COLO829 (cell line): ENCODE measurements at places on chromosomes 1 and 21.

- DNase-seq, result no peak
These were observed 53.7 kb downstream of the ELK4 start for GRCh38 chr1:205577874-205578658.

DNA sequence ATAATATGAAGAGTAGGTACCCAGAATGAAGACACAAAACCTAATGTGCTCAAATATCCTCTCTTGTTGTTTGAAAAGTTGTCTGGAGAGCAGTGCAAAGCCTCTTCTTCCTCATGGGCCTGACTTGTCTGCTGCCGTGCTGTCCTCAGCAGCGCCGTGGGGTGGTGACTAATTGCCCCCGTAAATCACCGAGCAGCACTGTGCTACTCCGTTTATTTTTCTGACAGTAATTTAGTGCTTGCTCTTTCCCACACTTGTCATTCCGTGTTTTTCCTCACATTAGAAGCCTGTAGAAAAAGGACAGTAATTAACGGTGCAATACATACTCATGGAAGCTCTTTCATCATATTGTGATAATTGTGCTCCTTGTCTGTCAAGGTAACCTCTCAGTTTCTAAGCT lies 114.8 kb upstream of the BARHL2 start:
- DNase-seq, result no peak

DNA sequence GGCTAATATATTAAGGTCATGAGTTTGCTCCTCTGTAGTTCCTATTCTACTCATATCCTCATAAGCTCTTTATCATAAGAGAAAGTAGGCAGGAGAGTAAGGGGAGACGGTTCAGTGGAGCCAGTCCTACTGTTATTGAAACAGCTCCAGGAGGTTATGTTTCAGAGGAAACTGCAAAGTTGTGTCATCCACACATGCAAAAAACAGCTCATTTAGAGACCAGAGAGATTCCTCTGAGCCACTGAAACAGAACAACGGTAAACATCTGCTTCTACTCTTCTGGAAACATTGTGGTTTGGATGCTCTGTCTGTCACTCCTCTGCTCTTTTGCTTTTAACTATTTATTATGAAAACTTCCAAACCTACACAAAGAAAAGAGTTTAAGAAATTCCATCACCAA lies 66.3 kb upstream of the PPP2R5A start:
- no peak for DNase-seq

- no peak for DNase-seq
These were observed 14.9 kb downstream of the KLHDC7A start for GRCh38 chr1:18495635-18496034.

- no peak for DNase-seq
These were observed 45.9 kb downstream of the NIBAN1 start for GRCh38 chr1:184928394-184928793.

DNA sequence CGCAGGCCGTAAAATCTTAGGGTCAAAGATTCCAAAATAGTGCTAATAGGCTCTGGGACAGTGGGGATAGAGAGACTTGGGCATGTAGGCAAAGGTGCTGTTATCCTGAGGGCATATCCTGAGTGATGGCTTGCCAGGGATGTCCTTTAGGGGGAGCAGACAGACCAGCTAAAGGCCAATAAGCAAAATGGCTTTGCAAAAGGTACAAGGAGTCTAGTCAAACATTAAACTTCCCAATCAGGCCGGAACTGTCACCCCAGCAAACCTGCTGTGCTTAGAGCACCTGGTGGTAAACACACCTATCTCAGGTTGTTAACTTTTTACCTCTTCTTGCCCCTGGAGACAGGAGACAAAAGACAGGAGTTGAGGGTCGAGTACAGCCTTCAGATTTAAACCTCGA lies 49.1 kb downstream of the TRABD2B start:
- no peak for DNase-seq

- peak; percentile 40 for DNase-seq
These were observed 74.4 kb downstream of the DUSP10 start for GRCh38 chr1:221667504-221667903.

DNA sequence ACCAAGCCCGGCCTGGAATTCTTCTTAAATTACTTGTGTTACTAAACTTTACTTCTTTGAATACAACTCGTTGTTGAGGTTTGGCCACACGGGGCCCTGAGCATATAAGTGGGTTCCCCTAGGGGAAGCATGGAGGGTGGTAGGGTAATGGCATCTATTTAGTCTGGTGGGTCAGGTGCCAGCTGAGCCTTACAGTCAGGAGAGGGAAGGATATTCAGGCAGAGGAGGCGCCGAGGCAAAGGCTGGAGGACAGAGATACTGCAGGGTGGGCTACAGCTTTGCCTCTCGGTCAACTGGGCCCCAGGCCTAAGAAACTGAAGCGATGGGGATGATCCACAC lies 424 bp upstream of the NECAP2 start:
- no peak for DNase-seq

DNA sequence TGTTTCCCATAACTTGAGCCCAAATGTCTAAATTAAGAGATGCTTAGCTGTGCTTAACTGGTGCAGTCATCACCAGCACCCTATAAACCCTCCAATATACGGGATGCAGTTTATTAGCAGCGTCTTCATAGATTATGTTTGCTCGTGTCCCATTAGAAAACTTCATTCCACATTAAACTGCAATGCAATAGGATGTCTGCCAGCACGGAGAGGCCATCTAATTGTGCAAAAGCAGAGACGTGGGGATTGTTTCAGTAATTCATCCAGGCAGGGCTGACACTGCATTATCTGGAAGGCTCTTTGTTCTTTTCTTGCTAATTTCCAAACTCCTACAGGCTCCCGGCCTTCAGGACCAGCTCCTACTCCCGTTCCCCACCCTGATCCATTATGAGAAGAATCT lies 89.5 kb downstream of the CSMD2 start:
- DNase-seq, result no peak

GRCh38 chr21:31730712-31731055 lies 1.2 kb downstream of the SCAF4 start:
- peak; percentile 40 for DNase-seq

DNA sequence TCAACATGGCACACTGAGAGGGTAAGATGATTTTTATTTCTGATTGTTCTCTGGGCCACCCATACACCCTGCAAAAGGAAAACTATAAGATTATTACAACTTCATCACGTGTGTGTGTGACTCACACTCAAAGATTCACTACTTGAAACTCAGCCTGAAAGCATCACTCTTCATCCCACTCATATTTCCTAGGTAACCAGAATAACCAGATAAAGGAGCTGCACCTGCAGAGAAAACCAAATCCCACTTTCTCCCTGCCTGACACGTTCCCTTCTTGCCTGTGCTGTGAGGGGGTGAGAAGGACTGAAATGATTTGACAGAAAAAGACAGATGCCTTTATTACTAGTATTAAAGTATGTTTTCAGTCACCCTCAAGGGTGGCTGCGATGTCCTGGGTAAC lies 131.6 kb downstream of the TGFBR3 start:
- DNase-seq, result peak; percentile 6

DNA sequence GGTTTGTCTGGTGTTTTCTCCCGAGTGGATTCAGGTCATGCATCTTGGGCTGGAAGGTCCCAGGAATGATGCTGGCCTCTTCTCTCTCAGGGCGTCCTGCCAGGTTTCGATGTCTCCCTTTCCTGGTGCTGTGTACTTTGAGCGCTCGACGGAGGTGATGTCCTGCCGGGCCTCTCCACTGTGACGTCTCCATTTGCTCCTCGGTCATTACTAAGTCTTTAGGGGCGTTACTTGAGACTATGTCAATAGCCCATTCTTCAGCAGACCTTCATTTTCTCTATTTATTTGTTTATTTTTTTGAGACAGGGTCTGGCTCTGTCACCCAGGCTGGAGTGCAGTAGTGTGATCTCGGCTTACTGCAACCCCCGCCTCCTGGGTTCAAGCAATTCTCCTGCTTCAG lies 37.2 kb upstream of the TNFRSF1B start:
- DNase-seq, result no peak

GRCh38 chr1:33358114-33358794 lies 37.4 kb upstream of the A3GALT2 start:
- DNase-seq, result no peak

- no peak for DNase-seq
These were observed 284.3 kb upstream of the FMN2 start for GRCh38 chr1:239807361-239807760.

DNA sequence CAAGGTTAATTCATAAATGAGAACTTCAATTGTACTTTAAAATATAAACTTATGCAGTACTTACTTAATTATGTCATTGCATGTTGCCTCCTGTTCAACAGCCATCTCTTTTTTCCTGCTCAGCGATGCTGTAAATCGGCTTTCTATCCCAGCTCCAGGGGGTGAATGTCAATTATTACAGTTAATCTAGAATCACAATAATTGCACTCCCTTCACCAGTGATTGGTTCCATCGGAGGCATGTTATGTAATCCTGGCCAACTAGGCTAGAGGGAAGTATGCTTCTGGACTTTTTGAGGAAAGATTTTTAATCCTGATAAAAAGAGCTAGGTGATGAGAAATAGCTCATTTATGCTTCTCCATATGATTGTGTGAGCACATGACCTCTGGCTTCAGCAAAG lies 53.8 kb upstream of the SGIP1 start:
- DNase-seq, result no peak
